ENCODE measurements at places on chromosomes 16 and 17.

- peak; percentile 18 for DNase-seq
Measured at GRCh38 chr16:86138121-86139085, 239.4 kb downstream of the IRF8 start.

DNA sequence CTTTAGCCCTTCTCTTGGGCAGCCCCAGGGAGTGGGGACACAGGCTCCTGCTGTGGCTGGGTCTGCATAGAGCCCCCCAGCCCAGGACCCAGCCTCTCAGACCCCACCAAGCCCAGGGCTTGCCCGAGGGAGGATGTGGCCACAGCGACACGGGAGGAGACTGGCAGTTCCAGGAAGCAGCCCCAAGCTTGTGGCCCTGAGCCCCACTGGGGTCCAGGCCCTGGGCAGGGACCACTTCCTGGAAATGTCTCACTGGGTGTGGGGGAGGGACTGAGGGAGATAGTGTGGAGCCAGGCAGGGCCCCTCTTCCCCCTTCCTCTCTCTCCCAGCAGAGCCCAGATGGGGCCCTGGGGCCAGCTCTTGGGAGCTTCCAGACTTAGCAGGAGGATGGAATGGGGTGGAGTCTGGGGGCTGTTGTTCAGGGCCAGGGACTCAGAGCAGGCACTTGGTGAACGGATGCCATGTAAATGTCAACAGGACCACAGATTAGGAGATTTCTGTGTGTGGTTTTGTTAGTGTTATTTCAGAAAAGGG, 35.3 kb downstream of the ADGRG5 start:
- no peak for DNase-seq

GRCh38 chr17:56826611-56827414, 6.9 kb downstream of the C17orf67 start:
- no peak for DNase-seq

DNA sequence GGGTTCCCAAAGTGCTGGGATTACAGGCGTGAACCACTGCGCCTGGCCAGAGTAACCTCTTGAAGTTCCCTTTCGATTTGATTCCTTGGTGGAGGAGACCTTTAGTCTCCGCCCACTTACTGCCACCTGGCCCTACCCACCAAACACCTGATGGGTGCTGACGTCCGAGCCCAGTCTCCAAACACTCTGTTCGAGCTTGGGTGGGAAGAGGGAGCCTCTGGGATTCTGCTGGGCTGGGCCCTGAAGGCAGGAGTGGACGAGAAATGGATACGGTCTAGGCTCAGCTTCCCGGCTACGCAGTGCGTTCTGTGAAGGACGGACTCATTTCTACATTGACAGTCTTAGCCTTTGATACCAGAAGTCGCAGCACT, 870 bp upstream of the ITGA3 start:
- no peak for DNase-seq

DNA sequence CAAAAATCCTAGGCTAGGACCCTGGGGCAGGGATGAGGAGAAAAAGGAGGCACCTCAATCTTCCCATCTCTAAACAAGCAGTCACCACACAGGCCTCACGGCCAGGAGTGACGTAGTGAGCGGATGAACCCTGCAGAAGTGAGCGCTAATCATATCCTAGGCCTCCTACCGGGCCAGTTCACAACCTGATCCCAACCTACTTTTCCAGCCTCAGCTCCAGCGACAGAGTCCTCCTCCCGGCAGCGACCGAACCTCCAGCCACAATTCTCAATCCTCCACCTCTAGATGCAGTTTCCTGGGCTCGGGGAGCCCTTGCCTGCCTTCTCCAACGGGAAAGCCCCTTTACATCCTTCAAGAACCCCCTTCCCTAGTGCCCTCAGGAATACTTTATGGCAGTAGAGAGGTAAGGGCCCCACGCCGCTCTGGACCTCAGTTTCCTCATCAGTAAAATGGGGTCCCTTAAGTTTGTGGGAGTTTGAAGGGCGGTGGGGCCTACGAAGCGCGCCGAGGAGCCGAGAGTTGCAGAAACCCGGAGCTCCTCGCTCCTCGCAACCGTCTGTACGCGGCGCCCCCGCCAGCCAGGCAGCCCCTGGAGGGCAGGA, 1.4 kb downstream of the ZNF668 start:
- no peak for DNase-seq

GRCh38 chr16:53787423-53787822, 83.5 kb downstream of the FTO start:
- no peak for DNase-seq

- DNase-seq, result no peak
Measured at GRCh38 chr17:78184868-78185267, 2.0 kb downstream of the TK1 start.

Data from retina (tissue), 1 donor.